ENCODE measurements at places on chromosomes 1 and 21.

GRCh38 chr1:198901266-198901665, 262.4 kb downstream of the PTPRC start:
- no peak for DNase-seq

DNA sequence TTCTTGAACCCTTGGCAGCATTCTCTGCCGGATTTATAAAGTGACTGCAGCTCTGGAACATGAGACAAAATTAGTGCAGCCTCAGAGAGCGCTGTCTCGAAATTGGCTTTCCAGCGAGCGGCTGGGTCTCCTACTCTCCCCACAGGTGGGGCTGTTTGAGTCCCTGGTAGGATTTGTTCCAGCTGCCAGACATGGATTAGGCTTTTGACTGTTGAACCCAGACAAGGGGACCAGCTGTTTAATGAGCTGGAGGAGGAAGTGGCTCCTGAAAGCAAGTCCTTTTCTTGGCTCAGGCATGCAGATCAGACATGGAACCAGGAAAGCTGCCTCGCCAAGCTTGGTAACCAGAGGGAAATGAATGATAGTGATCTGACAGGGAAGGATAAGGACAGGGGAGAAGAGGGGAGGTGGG, 69.6 kb downstream of the UBIAD1 start:
- DNase-seq, result no peak

DNA sequence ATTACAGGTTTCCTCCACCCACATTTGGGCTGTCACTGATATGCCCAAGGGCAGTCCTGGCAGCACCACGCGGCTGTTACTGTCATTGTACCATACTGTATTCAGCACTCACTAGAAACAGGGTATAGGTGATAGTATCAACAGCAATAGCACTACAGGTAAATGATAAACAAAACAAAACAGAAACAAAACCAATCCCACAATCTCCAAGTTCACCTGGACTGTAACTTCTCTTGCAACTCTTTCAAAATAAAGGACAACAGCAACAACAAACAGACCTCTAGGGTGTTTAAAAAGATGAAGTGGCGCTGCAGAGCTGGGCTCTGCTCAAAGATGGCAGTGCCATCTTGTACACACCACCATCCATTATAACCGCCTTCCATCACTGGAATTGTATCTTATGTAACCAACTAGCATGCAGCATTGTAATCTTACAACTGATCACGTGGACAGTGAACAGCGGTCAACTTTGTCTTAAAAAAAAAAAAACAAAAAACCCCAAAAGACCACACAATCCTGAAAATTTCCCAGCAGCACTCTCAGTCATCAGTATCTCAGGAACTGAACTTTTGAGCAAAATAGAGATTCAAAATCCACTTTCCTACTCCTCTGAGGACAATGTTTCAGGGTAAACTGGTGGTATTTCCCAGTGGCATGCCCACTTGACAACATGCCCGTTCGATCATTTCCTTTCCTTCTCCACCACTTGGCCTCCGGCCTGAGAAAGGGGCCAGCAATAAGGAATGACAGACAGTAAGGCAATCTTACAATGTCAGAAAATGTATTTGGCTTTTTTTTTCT, 3.8 kb downstream of the IRF2BP2 start:
- peak; percentile 54 for DNase-seq

GRCh38 chr1:116076831-116077230, 34.4 kb upstream of the MAB21L3 start:
- peak; percentile 25 for DNase-seq

- DNase-seq, result no peak
These were observed 108.3 kb downstream of the ETS2 start for GRCh38 chr21:38913893-38914527.

DNA sequence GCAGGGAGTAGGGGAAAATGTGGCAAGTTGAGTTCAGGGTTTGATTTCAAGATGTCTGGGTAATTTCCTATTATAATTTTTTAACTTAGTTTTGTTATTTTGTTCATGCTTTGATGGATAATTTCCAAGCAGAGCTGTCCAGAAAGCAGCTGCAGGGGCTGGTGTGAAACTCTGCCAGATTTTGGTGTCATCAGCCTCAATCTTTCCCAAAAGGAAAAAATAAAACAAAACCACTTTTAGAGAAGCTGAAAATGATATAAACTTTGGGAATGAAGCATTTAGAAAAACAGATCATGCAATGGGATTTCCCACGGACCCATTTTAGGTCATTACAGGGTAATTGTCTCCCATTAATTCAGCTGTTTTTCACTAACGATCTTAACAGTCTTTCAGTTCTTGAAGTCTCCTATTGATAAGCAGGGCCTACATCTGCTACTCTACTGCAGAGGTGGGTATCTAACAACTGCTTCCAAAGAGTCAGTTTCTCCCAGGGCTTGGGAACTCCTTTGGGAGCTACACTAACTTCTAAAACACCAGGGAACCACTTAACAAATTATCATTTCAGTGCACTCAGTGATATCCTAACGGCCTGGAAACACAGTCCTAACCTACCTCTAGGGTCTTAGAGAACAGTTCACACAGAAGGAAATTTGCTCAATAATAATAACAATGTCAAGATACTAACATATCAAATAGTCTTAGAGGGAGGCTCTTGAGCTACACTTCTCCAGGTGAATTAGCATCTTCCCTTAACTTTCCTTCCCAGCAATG, 12.3 kb downstream of the ZNF436 start:
- DNase-seq, result no peak

- no peak for DNase-seq
These were observed 143.6 kb upstream of the RAB4A start for GRCh38 chr1:229127301-229127700.

- DNase-seq, result no peak
These were observed 586 bp upstream of the AGPAT3 start for GRCh38 chr21:43864313-43864961.

DNA sequence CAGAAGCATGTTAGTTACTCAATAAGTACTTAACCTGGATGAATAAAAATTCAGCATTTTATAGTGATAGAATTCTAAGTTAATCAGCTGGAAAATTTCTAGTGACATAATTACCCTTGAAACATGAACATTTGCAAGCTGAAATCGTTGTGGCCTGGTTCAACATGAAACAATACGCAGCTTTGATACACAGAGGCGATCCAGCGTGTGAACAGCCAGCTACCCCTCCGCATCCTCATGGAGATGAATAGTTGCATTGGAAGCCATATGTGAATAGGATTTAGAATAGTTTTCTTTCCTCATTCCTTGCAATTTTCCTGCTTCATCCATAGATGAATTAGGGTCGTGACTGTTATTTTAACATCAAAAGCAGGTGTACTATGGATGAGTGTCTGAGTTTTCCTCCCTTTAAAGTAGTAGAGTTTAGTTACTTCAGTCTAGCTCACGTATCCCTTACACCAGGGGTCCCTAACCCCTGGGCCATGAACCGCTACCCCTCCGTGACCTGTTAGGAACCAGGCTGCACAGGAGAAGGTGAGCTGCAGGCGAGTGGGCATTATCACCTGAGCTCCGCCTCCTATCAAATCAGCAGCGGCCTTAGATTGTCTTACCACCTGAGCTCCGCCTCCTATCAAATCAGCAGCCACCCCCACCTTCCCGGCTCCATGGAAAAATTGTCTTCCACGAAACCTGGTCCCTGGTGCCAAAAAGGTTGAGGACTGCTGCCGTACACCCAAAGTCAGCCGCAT, 6.2 kb upstream of the TARBP1 start:
- DNase-seq, result no peak

DNA sequence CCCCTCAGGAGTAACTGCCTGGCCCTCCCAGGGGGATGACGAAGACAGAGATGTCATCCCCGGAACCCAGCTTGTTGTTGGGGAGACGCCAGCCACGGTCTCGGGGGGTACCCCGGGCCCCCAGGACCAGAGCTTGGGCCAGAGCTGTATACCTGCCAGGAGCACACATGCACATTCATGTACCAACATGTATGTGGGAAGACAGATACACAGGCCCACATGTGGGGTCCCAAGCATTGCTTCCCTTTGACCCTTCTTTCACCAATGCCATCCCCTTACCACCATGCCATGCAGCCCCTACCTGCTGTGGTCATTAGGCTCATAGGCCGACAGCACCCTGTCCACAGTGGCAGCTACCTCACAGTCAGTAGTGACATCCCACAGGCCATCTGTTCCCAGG, 3.2 kb upstream of the RHOC start:
- no peak for DNase-seq
